ENCODE measurements at places on chromosomes 5 and 9.

DNA sequence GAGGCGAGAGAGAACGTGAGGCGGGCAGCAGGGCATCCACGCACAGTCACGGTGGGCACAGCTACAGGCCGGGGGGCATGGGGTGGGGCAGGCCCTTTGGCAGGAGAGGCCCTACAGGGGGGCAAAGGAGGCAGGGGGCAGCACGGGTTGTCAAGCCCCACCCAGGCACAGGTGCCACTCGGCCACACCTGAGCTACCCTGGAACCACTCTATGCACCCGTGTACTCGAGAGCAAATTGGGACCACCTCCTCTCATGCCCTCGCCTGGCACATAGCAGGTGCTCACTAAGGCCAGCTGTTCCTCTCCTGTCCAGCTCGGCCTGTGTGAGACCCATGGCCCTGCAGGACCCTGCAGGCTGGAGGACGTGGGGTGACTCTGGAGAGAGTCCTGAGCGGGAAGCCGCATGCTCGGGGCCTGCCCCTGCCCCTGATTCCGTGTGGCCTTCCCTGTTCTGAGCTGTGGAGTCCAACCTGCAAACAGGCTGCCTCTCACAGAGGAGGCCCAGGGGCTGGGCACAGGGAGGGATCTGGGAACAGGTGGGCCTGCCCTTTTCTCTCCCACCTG lies 31.4 kb upstream of the SARDH start:
- no peak for DNase-seq

GRCh38 chr5:3835811-3836210 lies 240.2 kb downstream of the IRX1 start:
- DNase-seq, result no peak

DNA sequence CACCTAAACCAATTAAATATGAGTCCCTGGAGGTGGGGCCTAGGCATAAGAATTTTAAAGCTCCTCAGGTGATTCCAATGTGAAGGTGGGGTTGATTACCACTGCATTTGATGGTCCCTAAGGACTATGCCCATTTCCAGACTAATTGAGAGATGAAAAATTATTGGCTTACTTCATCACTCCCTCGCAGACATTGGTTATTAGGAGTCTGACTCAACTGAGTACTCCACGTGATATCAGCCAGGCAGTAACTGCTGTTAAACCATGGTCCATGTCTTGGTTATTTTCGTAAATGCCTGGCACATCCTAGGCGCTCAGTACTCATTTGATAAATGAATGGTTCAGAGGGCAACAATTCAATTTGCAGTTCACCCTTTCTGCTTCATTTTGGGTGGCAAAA lies 54.5 kb downstream of the PUM3 start:
- DNase-seq, result no peak

DNA sequence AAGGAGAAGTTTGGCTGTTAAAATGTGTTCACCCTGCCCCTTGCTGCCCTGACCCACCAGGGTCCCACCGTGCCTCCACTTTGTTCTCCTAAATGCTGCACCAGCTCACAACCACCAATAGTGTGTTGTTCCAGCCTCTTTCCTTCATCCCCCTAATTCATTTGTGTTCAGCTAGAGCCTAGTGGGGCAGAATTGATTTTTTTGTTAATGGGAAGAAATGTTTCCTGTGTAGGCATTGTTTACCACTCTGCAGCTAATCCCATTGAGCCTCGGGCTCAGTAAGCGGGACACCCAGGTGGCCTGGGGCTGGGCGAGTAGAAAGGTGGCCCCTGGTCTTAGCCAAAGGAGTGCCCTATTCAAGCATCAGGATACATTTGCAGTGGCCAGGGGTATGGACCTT lies 127.6 kb downstream of the MVB12B start:
- DNase-seq, result no peak

DNA sequence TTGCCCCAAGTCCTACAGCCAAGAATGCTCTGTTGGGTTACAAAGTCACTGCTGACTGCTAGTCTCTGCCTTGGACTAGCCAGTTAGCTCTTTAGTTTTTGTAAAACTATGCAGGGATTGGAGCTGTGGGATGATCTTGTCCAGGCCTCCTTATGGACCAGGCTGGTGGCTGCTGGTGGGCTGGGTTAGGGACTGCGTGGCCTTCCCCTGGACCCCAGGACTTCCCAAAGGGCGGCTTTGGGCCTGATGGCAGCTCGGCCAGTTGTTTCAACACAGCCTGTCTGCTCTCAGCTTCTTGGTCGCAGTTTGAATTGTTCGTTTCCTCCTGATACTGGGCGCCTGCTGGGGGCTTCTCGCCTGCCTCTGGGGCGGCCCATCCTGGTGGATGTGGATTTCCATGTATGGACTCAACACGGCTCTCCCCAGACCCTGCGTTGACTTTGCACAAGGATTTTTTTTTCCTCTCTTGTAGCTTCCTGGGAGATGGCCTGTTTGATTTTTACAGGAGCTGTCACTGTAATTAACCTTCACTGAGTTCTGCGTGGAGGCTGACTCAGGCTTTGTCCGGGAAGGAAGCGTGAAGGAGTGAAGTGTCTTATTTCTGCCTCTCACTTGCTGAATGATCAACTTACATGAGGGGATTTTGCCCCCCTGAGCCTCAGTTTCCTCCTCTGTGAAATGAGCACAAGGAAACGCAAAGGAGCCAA lies 91.9 kb upstream of the NEURL1B start:
- no peak for DNase-seq

DNA sequence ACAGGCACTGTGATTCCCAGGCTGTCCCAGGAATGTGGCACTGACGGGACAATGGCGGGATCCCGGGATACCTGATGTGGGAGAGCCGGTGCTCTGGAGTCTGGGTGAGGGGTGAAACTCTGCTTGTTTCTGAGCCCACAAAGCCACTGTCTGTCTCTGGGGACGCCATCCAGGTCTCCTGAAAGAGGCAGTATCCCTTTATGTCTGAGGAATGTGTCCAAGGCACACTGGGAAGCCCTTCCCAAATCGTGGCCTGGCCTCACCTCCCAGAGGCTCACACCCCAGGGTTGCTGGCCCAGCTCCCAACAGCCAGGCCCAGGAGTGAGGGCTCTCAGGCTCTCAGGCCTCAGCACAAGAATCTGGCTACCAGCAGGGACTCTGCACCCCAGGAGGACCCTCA lies 27.1 kb downstream of the ORM2 start:
- DNase-seq, result no peak

DNA sequence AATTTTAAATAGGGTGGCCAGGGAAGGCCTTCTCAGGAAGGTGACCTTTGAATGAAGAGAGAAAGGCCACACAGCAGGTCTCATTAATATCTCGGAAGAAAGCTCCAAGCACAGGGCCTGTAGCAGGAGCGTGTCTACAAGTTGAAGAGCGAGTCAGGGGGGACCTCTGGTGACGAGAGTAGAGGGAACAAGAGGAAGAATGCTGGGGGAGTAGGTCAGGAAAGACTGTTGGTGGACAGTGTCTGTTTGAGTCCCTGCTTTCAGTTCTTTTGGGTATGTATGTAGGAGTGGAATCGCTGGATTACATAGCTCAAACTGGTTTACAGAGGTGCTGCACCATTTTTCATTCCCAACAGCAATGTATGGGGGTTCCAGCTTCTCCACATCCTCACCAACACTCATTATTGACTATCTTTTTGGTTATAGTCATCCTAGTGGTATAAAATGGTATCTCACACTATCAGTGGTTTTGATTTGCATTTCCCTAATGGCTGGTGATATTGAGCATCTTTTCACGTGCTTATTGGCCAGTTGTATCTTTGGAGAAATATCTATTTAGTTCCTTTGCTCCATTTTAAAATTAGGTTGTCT lies 55.8 kb downstream of the NUP214 start:
- no peak for DNase-seq

GRCh38 chr9:86700629-86701028 lies 246.7 kb downstream of the GAS1 start:
- no peak for DNase-seq

DNA sequence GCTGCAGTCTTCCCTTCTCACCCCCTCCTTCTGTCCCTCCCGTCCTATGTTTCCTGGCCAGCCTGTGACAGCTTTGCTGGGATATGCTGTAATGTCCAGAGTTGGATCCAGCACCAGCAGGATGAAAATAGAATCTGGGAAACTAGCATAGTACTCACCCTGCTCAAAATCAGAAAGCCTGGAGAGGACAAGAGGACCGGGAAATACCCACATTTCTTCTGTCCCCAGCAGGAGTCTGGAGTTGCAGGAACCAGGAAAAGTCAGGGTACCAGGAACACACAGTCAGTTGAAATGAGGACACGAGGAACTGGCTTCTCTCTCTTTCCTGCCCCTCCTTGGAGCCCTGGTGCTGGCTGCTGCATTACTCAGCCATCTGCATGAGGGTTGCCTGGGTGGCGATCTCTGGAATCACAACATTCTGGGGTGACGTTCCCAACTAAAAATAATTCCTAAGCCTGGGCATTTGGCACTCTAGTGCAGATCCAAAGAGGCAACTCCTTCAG lies 59.6 kb upstream of the NFIL3 start:
- DNase-seq, result no peak

- DNase-seq, result no peak
Observed at GRCh38 chr5:81214848-81215247, 18.3 kb upstream of the CKMT2 start.

DNA sequence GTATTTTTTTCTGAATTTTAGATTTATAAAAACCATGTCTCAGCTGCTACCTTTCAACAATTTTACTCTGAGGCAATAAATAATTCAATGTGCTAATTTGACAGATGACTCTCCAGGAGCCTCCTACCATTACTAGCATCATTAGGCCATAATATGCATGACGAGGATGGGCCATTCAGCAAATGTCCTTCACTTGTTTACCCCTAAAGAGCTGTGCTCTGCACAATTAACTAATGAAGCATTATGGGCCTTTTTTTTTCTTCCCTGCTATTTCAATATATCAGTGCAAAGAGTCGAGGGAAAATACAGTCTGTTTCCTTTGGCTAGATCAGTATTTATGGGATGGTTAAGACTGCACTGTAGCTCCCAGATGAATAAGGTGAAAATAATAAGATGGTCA lies 627.2 kb downstream of the ISL1 start:
- DNase-seq, result peak; percentile 82

DNA sequence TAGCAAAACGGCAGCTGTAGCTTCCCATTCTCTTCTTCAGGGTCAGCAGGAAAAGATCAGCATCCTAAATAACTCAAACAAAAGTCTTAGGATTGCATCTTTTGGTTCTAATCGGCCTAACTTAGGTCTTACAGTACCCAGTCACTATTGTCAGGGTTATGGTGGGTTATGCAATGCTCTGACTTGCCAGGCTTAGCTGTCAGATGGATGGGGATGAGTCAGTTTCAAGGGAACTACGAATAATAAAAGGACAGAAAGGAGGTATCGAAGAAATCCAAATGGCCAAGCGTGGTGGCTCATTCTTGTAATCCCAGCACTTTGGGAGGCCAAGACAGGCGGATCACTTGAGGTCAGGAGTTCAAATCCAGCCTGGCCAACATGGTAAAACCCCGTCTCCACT lies 46.5 kb downstream of the PPP1R2B start:
- no peak for DNase-seq

GRCh38 chr5:91089758-91090157 lies 293.4 kb downstream of the ARRDC3 start:
- DNase-seq, result no peak

- DNase-seq, result no peak
Observed at GRCh38 chr9:126472948-126473298, 140.8 kb upstream of the LMX1B start.

GRCh38 chr9:77561331-77562018 lies 86.6 kb downstream of the GNA14 start:
- DNase-seq, result no peak

DNA sequence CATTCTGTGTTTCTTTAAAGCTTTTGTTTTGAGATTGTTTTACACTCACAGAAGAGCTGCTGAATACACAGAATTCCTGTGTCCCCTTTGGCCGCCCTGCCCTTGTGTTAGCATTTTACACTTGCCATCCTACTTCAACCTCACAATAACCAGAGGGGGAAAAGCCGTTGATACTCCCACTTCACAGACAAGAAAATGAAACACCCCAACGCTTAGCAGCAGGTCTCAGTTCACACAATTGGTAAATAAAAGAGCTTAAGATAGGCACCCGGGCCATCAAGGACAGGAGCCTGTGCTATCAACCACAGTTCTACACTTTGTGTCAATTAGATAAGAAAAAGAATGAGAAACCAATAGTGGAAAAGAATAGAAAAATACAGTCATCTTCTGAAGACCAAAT lies 178.0 kb downstream of the SYK start:
- no peak for DNase-seq

DNA sequence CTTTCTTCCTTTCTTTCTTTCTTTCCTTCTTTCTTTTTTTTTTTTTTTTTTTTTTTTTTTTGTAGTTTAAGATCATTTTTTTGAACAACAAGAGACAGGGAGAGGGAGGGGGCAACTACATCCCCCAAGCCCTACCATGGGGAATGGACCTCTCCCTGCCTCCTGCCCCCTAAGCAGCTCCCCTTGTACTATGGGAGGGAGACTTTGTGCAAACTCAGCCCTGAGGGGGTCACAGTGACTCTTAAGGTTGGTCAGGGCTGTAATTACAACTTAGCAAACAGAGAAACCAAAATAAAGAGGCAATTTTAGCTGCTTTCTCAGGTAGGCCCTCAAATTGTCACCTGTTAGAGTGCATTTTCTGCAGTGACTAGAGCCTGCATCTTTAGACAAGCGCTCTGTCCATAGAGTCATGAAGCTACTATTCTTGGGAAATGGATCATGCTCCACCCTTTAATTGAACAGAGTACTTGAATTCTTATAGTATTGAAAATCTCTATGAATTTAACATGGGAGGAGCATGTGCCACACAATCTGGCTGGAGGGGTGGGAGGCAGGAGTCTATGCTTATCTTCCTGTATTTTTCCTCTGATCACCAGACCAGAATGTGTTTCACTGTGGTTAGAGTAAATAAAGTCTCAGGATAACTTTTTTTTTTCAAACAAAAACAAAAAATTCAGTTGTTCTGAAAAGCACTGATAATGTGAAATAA lies 24.3 kb upstream of the PIK3R1 start:
- DNase-seq, result no peak

- no peak for DNase-seq
Observed at GRCh38 chr5:83548581-83548980, 77.0 kb downstream of the VCAN start.

GRCh38 chr9:96508227-96508940 lies 58.4 kb downstream of the HABP4 start:
- DNase-seq, result no peak

DNA sequence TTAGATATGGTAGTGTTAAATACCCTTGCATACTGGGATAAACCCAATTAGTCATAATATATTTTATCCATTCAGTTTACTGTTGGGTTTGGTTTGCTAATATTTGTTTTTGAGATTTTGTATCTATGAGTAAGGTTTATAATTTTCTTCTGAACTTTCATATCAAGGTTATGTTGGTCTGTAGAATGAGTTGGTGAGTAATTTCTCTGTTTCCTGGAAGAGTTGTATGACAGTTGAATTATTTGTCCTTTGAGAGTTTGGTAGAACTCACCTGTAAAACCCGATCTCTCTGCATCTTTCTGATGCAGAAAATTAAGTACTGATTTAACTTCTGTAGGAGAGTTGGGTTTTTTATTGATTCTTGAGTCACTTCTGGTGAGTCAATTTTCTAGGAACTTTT lies 20.4 kb downstream of the DDX4 start:
- DNase-seq, result no peak

DNA sequence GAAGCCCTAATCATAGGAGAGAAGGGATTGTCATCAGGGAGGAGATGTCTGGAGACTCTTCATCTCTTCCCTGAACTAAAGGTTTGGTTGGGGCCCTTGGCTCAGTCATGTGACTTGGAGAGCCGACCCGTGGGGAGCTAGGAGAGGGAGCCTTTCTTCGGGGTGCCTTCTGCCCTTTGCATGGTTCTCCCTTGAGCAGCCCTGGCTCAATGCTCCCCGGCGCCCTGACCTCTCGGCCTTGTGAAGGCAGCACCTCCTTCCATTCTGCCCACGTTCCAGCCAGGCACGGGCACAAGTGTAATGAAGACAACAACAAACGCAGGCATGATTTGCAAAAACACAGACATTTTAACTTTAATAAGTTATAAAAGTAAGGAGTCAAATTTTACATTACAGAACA lies 50.4 kb downstream of the ZNF354C start:
- DNase-seq, result no peak
